ENCODE measurements at places on chromosomes 3 and 15.
A peak's percentile ranks its signal among the peaks of the same experiment; 100 is the strongest.

GRCh38 chr3:159418571-159419526 lies 569.8 kb upstream of the IL12A start:
- no peak for DNase-seq

GRCh38 chr3:149638228-149639092 lies 19.4 kb downstream of the WWTR1 start:
- no peak for DNase-seq

DNA sequence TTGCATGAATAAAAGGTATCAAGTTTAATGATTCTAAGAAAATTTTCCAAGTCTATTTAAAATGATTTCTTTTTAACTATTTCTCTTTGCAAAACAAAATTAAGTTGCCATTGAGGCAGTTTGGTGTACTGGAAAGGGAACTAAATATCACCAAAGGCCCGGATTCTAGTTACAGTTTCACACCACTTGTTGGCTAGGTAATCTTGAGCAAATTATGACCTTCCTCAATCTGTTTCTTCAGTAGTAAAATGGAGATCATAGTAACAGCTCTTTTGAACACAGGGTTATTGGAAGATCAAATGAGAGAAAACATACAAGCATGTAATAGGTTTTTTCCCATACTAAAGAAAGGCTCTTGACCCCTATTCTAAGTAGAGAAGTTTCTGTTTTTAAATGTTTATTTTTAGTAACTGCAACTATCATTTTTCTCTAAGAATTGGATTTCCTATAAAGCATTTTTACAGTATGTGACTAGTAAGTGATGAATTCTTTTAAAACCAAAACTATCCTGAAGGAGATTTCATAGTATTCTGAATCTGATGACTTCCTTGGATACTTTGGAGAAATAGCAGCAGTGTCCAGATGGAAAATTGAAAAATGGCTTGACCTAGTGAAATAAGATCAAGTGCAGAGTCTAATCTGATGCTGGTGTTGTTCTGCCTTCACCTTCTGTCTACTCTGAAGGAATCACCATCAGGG lies 15.7 kb downstream of the SCAANT1 start:
- no peak for DNase-seq

- no peak for DNase-seq
Measured at GRCh38 chr3:15794303-15794771, 3.4 kb downstream of the ANKRD28 start.

DNA sequence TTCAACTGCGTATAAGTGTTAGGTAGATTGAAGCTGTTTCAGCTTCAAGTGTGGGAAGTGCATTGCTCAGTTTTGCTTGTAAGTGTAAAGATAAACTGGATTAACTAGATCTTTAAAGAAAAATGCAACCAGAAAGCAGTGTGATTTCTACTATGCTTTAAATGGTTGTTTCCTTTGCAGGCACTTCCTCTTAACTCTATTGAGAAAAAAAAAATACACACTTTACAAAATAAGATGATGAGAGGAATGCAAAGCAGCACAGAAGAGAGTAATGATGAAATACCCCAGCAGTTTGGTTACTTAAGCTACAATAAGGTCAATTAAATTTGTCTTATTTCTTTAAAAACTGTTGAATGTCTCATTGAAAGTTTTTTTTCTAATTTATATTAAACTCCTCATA lies 40.8 kb downstream of the DPH6 start:
- DNase-seq: no peak

DNA sequence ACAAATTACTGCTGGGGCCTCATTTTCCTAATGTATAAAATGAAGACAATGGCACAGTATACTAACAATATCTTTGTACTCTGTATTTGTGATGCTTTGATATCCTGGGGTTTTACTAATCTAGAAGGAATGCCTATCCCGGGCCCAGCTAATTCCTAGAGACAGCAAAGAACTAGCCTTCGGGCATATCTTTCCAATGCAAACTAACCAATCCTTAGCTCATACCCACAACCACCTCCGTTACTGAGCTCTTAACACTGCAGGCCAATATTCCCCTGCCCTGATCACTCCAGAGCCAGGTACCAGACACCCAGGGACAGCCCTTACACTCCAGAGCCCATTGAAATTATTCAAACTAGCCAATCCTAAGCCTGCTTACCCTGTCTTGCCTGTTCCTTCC lies 309.0 kb downstream of the ULK4 start:
- DNase-seq: no peak

GRCh38 chr3:125143538-125143937 lies 69.0 kb downstream of the SLC12A8 start:
- DNase-seq: no peak

DNA sequence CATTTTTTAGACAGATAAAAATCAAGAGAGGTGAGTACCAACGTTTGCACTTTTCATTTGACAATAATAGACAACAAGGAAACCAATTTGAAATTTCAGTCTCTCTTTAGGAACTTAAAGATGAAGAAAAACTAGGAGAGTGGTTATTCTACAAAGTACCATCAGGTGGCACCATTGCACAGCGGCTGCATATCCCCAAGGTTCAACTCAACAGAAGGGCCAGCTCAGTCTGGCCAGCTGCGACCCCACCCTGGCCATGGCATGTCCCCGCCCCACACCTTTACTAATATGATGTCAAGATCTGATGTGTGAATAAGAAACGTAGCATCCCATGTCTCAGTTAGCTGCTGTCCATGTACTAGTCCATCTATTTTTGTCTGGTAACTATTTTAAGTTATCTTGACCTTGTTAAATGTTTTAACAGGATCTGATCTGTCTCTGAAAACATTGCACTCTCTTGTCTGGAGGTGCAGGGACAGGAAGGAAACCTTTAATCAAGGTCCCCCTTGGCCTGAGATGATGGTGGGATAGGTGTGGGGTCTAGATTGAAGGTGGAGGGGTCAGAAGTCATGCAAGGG lies 35.5 kb upstream of the CGNL1 start:
- DNase-seq: peak; percentile 49

DNA sequence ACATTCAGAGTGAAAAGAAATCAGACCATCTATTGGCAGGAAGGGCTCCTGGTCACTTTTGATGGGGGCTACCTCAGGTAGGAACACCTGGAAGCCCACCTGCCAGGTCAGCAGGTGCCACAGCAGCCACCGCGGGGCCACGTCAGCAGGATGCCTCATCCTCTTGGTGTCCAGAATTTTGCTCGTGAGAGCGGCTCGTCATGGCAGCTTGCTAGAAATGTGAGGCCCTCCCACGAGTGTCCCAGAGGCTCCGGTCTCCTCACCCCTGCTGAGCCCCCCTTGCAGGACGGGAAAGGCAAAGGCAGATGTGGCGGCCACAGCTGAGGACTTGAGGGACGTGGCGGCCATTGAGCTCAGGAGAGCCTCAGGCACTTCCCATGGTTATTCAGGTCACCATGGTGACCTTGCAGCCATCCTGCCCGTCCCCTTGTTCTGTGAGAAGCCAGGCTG lies 129.4 kb downstream of the LRRK1 start:
- DNase-seq: peak; percentile 9

- DNase-seq: no peak
Measured at GRCh38 chr3:196842567-196843434, 24.9 kb upstream of the SENP5 start.

- no peak for DNase-seq
Measured at GRCh38 chr3:106281221-106281620, 412.4 kb upstream of the CBLB start.

DNA sequence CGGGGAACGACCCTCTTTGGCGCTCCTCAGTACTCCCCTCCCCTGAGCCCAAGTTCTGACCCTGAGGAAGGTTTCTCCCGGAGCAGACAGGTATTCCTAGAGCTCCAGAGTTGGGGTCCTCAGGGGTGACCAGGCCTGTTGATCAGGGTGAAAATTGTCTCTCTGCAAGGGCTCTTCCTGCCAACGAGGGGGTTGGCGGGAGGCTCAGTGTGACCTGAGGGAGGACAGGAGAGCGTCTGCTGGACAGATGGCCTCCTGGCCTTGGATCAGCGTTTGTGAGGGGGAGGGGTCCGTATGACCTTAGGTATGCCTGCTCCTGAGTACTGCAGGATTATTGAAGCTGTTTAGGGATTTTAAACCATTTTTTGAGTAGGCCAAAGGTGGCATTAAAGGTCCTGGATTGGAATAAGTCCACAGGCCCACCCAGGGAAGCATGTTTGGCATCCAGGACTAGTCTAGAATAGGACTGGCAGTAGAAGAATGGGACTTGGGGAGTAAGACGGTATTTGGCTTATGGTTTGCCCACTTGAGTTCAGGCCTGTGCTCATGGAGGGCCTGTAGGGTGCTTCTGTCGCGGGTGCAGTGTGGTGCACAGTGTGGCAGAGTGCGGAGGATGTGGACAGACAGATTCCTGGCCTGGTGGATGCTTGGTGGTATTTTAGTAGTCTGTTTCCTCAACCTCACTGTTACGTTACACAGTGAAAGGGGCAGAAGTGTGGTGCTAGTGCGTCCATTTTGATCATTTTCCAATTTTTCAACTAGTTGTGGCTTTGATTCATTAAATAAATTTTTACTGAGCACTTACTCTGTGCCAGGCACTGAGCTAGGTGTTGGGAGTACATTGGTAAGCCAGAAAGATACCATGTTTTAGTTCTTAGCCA lies 959 bp downstream of the ZNF592 start:
- peak; percentile 61 for DNase-seq

- no peak for DNase-seq
Measured at GRCh38 chr3:78130741-78131290, 1090.9 kb downstream of the ROBO2 start.

GRCh38 chr3:134754768-134755559 lies 40.1 kb upstream of the EPHB1 start:
- DNase-seq: peak; percentile 34

DNA sequence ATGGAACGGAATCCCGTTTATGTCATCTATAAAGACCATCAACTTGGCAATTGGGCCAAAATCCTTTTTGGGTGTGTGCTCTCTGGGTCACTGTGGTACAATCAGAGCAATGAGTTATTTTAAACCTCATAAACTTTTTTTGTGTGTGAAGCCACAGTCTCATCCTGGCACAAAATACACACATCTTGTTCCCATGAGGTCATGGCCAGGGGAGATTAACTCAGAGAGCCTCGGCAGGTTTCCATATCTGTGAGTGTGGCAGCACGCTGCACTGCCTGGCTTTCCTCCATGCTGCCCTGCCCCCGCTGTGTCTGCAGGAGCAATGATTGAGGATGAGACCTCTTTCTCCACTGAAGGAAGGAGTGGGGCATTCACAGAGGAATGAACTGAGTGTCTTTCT lies 54.0 kb upstream of the DLG1 start:
- no peak for DNase-seq

DNA sequence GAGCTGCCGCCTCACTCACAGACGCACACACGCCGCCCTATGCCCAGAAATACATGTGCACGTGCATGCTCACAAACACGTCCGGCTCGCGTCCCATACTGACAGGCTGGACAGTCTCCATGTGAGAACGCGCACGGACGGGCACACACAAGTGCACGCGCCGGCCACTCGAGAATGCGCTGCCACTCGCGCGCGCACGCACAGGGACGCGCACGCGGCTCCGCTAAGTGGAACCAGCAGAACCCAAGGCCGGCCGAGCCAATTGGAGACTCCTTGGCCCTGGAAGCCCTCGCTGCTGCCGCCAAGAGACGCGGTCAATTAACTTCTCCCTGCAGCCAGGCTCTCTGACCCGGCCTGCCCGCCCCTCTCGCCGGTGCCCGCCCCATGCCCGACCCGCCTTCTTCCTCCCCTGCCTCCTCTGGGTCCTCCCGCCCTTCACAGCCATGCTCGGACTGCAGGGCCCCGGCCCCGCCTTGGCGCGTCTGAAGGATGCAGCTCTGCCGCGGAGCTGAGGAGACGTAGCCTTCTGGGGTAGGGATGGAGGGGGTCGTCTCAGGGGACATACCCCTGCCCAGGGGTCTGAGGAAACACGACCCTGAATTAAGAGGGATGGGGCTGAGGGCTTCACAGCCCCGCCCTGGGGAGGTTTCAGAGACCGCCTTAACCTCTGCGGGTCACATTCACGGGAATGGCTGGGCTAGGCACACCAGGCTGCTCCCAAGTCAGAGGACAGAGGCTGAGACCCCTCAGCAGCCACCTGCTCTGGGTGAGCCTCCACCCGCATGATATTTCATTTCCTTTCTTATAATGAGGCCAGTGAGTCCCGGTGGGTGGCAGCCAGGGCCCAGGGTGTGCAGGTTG lies 15.0 kb downstream of the PTH1R start:
- no peak for DNase-seq

DNA sequence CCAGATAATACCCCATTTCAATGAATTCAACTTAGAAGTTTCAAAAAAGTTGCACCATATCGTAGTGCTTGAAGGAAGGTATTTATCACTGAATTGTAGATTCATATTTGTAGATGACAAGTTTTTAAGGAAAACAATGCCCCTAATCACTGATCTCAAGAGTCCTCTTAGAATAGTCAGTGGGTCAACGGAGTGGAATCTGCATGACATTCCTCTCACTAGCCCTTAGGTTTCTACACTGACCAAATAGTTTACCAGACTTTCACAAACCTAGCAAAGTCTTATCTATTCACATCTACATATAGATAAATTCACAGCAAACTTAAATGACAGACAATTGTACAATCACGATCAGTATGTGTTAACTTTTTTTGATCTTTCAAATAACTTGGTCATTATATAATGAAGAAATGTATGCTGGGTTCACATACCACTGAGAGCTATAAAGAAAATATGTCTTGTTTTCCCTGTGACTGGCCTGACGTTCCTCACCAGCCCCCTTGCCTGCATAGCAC lies 35.7 kb upstream of the PHLDB2 start:
- DNase-seq: no peak

GRCh38 chr3:156554515-156554841 lies 439 bp downstream of the SSR3 start:
- DNase-seq: no peak

- no peak for DNase-seq
Measured at GRCh38 chr3:193605876-193606275, 12.9 kb downstream of the OPA1 start.

- DNase-seq: no peak
Measured at GRCh38 chr3:133303430-133303829, 96.4 kb upstream of the BFSP2 start.

DNA sequence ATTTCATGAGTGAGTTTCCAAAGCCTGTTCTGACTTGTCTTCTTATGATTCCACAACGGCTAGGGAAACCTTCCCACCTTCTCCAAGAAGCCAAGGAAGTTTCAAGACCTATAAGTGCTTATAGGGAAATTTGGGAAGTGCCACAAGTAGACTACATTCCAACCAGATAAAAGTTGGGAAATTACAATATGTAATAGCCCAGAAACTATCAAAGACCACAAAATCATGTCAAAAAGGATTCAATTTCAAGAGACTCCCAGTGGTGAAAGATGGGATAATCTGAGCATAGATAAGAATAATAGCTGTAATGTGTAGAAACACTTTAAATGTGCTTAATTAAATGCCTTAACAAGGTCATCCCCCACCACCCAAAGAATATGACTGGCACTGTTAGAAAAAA lies 169.2 kb upstream of the SLC2A2 start:
- DNase-seq: no peak

- no peak for DNase-seq
Measured at GRCh38 chr15:74376226-74376625, 8.8 kb upstream of the CYP11A1 start.

DNA sequence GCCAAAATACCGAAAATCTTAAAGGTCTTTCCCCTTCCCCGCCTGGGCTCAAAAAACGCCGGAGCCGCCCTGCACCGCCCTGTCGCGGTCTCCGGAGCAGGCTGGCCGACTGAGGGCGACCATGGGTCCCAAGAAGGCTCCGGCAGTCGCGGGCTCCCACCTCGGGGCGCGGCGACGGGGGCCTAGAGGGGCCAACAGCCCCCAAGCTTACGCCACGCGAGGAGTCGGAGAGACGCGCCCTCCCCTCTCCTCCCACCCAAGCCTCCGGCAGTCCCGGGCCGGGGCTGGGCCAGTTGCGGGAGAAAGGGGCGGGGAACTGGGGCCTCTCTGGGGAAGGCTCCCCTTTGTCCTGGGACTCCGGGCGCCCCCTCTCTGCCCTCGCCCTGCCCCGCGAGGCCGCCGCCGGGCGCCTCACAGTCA lies 69.2 kb downstream of the GOLGA8B start:
- peak; percentile 56 for DNase-seq

GRCh38 chr3:146577662-146578061 lies 27.5 kb downstream of the PLSCR5 start:
- no peak for DNase-seq

Data from activated T-cell treated with anti-CD3 and anti-CD28 coated beads, Interleukin-2, amount 50 U/mL, for 24 hours (primary cell).